ENCODE measurements at places on chromosomes 13 and 19.
A peak's percentile ranks its signal among the peaks of the same experiment; 100 is the strongest.

- no peak for DNase-seq
These were observed 2.6 kb downstream of the B3GNT8 start for GRCh38 chr19:41424335-41425173.

GRCh38 chr19:47581605-47582319 is 8.8 kb upstream of the ZNF541 start:
- no peak for DNase-seq

GRCh38 chr13:94674609-94675348 is 37.6 kb downstream of the SOX21 start:
- DNase-seq: peak; percentile 30

DNA sequence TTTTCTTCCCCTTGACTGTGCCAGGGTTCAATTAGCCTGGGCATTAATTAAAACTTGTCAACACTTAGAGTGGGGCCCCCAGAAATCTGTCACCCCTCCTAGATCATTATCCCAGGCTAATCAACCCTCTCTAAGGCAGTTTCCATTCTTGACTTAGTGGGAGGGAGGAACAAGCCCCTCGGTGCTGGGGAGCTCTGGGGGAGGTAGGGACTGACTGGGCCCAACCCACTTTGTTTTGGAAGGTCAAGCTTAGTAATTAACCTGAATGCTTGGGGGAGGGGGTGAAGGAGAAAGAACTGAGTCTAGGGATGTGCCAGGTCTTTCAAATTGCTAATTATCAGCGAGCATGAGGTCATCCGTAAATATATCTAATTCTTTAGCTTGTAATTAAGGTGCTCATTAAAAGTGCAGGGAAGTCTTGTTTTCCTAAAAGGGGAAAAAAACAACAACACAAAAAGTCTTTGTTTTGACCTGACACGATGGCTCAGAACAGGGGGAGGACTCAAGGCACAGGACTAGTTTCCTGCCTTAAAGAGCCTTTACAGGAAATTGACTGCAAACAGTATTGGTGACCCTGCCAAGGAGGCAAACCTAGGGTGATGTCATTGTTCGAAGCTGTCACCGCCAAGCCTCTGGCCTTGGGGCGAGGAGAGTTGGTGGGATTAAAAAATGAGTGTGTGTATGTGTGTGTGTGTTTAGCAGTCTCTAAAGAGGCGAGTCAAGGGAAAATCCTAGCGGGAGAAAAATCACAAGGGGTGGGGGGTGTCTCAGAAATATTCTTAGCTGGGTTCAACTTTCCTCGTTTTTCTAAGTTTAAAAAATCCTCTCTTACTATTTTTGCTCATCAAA is 19.4 kb downstream of the ACTN4 start:
- DNase-seq: no peak

- DNase-seq: no peak
These were observed 32.4 kb downstream of the ZSWIM4 start for GRCh38 chr19:13827656-13828055.

GRCh38 chr13:109761695-109762094 is 24.7 kb downstream of the IRS2 start:
- no peak for DNase-seq

DNA sequence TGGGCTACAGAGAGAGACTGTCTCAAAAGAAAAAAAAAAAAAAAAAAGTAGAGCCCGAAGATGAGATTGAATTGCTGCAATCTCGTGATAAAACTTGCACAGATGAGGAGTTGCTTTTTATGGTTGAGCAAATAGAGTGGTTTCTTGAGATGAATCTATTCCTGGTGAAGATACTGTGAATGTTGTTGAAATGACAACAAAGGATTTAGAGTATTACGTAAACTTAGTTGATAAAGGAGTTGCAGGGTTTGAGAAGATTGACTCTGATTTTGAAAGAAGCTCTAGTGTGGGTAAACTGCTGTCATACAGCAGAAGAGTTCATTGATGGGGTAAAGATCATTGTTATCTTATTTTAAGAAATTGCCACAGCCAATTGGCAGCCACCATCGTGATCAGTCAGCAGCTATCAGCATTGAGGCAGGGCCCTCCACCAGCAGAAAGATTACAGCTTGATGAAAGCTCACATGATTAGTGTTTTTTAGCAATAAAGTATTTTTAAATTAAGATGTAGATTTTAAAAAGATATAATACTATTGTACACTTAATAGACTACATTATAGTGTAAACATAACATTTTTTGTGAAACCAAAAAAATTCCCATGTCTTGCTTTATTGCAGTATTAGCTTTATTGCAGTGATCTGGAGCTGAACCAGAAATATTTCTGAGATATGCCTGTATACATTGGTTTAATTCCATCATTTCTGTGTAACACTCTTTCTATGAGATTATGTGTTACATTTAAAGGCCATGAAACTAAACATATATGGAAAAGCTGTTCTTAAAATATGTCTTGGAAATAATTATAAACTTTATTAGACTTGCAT is 43.1 kb downstream of the ZMYM2 start:
- no peak for DNase-seq

- peak; percentile 34 for DNase-seq
These were observed 1.2 kb upstream of the PLEKHG2 start for GRCh38 chr19:39411081-39411831.

- DNase-seq: no peak
These were observed 102.1 kb downstream of the ITGBL1 start for GRCh38 chr13:101554420-101555125.

GRCh38 chr13:39321574-39321973 is 281.4 kb downstream of the LHFPL6 start:
- DNase-seq: no peak

GRCh38 chr13:31444266-31444856 is 244.6 kb downstream of the B3GLCT start:
- no peak for DNase-seq

DNA sequence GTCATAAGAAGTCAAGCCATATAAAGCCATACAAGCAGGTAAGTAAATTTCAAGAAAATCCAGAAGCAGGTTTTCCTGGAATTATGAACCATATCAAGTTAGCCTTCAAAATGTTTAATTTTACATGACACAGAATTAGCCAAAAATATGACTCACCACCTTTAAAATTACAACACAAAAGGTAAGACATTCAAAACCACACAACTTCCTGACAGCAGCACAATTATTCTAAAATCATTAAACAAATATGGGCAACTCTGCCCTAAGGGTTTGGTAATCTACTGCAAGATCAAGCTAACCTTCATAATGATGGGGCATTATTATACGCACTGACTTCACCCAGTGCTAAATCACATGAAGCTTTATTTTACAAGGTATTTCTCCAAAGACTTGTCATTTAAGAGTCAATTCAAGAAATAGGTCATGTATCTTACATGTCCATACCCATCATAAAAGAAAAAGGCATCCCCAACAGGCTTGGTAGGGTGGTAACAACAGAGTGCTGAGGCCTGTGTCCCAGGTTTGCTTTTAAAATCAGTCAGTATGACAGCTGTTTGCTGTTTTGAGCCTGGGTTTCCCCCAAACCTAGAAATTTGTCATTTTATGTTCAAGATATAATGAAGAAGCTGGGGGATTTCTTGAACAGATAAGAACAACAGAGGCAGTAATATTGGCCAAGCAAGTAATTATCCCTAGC is 15.2 kb downstream of the RCBTB1 start:
- DNase-seq: no peak

DNA sequence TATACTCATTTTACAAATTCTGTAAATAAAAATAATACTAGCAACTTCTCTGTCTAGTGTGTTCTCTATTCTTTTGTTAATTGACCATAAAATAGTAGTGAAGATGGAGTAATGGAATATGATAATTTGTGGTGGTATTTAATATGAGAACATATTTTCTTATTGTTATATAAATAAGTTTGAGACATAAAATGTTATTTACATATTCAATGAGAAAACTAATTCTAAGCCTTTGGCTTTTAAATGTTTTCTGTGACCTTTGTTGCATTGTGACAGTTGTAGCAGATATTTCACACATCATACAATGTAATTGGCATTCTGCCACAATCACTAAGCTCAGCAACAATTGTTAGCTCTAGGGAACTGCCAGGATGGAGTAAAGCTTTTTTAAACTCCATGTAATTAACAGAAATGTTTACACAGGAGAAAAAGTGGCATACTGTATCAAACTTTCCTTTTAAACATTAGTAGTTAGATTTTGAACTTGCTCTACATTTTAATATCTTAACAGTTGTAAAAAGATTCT is 562.1 kb upstream of the PCDH9 start:
- no peak for DNase-seq

GRCh38 chr19:16825312-16826052 is 3.7 kb upstream of the SIN3B start:
- DNase-seq: no peak

- DNase-seq: no peak
These were observed 782 bp upstream of the JUND start for GRCh38 chr19:18282021-18282787.

DNA sequence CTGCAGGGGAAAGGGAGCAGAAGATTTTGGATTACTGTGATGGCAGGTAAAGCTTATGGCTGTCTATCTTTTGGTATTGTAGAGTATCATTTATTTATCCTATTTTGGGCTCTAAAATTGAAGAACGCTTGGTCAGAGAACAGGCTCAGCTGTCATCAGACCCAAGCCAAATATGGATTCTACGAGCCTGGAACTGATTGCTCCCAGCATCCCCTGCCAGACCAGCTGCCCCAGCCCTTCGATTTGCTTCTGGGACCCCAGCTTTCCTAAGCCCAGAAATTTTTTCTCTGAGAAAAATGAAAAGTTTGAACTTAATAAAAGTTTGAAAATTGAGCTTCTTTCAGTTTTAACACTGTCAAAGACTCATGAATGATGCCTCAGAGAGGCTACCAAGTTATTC is 472.8 kb downstream of the DACH1 start:
- DNase-seq: no peak

- no peak for DNase-seq
These were observed 131.3 kb upstream of the POSTN start for GRCh38 chr13:37729876-37730275.

Measured in stimulated activated CD4-positive, alpha-beta T cell treated with anti-CD3 and anti-CD28 coated beads, Interleukin-1b, Interleukin-23, amount 100 ng/mL, for 1 hour (primary cell).